ENCODE measurements at places on chromosomes 6 and 20. TPM values are rescaled to one million over a fixed set of nuclear protein-coding genes. Genes with fewer than 3 reads are reported as not detected.

DNA sequence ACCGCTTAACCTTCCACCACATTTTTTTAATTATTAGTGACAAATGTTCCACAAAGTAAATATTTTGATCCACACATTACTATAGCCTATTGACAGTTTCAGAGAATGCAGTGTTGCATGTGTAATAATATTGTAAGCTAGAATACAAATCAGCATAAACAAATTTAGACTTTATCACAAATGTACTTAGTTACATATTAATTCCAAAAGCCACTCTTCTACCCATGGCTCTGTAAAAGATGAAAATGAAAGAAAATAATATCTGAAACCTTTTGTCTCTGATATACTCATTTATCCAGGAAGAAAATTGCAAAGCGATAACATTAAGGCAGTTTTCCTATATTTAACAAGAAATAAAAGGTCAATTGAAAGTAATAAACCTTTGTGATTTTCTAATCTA lies 954.0 kb upstream of the MAN1A1 start:
- no peaks in the 10 kb centered on the region for H3K27me3 ChIP-seq
- no peaks in the 10 kb centered on the region for H3K36me3 ChIP-seq
- DNase-seq = no peak
- no peak overlapping the region for H3K27ac ChIP-seq
- no peaks in the 10 kb centered on the region for H3K4me1 ChIP-seq
- no peak overlapping the region for H3K4me3 ChIP-seq

GRCh38 chr6:74199215-74199915 lies 503.4 kb downstream of the CD109 start:
- H3K36me3 ChIP-seq = peaks cover 12% of the 10 kb centered on the region
- H3K27ac ChIP-seq = no peak overlapping the region
- no peaks in the 10 kb centered on the region for H3K27me3 ChIP-seq
- no peak for DNase-seq

The SAMD5 gene
- total RNA-seq = 0.29 TPM

- H3K36me3 ChIP-seq = no peaks in the 10 kb centered on the region
- no peak overlapping the region for H3K27ac ChIP-seq
- no peak for DNase-seq
- H3K4me1 ChIP-seq = no peaks in the 10 kb centered on the region
- H3K4me3 ChIP-seq = no peak overlapping the region
- no peaks in the 10 kb centered on the region for H3K27me3 ChIP-seq
These were observed 34.2 kb downstream of the DTNBP1 start for GRCh38 chr6:15628499-15629131.

GRCh38 chr6:151228788-151229400 lies 10.9 kb upstream of the AKAP12 start:
- peaks cover 2% of the 10 kb centered on the region for H3K4me1 ChIP-seq
- H3K36me3 ChIP-seq = no peaks in the 10 kb centered on the region
- H3K27me3 ChIP-seq = no peaks in the 10 kb centered on the region
- no peak overlapping the region for H3K27ac ChIP-seq

The NXT1 gene
- 27.1 TPM for total RNA-seq

The NHSL1 gene
- total RNA-seq = 30.8 TPM

- H3K4me3 ChIP-seq = no peak overlapping the region
- H3K27ac ChIP-seq = no peak overlapping the region
- no peaks in the 10 kb centered on the region for H3K4me1 ChIP-seq
- H3K36me3 ChIP-seq = no peaks in the 10 kb centered on the region
- H3K27me3 ChIP-seq = no peaks in the 10 kb centered on the region
These were observed 142.8 kb downstream of the IPCEF1 start for GRCh38 chr6:154213782-154214181.

GRCh38 chr20:44424039-44424495 lies 51.6 kb upstream of the TTPAL start:
- DNase-seq = no peak
- H3K27me3 ChIP-seq = no peaks in the 10 kb centered on the region
- H3K27ac ChIP-seq = no peak overlapping the region
- no peaks in the 10 kb centered on the region for H3K36me3 ChIP-seq
- H3K4me3 ChIP-seq = no peak overlapping the region

- DNase-seq = peak; percentile 94
- no peaks in the 10 kb centered on the region for H3K27me3 ChIP-seq
- H3K4me1 ChIP-seq = peaks cover 11% of the 10 kb centered on the region
- H3K27ac ChIP-seq = peak overlapping the region; percentile 12
- peak overlapping the region; percentile 57 for H3K4me3 ChIP-seq
- peaks cover 3% of the 10 kb centered on the region for H3K36me3 ChIP-seq
These were observed 67.4 kb upstream of the PIM1 start for GRCh38 chr6:37102299-37103168.

Measured in H9 (cell line).